ENCODE measurements at places on chromosomes 16 and 17.

GRCh38 chr17:55749985-55750384 is 866 bp upstream of the PCTP start:
- no peak for DNase-seq

DNA sequence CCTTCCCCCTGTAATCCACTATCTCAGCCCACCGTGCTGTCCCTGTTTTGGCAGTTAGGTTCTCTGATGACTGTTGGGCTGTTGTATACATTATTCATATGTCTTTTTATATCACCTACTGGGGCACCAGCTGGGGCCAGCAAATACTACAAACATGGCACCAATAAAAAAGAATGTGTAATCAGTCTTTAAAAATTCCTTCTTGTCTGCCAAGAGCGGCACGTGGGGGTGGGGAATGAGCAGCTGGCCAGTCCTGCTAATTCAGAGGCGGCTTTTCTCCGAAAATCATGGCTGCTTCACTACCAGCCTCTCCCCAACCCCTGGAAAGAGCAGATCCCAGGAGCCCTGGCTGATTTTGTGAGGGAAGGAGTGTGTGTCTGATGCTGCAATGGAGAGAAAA is 77.7 kb upstream of the EEF2KMT start:
- DNase-seq = peak; percentile 45

- DNase-seq = peak; percentile 84
Observed at GRCh38 chr16:66650707-66651473, 45.7 kb downstream of the CMTM4 start.

DNA sequence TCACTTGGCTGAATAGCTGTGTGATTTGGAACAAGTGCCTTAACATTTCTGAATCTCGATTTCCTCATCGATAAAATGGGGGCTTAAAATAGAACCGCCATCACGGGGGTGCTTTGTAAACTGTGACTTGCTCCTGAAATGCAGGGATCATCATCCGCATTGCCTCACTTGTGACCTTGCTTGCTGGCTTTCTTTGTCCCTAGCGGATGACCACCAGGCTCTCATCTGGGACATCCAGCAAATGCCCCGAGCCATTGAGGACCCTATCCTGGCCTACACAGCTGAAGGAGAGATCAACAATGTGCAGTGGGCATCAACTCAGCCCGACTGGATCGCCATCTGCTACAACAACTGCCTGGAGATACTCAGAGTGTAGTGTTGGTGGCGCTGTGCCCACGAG is 11.9 kb upstream of the TACO1 start:
- no peak for DNase-seq

DNA sequence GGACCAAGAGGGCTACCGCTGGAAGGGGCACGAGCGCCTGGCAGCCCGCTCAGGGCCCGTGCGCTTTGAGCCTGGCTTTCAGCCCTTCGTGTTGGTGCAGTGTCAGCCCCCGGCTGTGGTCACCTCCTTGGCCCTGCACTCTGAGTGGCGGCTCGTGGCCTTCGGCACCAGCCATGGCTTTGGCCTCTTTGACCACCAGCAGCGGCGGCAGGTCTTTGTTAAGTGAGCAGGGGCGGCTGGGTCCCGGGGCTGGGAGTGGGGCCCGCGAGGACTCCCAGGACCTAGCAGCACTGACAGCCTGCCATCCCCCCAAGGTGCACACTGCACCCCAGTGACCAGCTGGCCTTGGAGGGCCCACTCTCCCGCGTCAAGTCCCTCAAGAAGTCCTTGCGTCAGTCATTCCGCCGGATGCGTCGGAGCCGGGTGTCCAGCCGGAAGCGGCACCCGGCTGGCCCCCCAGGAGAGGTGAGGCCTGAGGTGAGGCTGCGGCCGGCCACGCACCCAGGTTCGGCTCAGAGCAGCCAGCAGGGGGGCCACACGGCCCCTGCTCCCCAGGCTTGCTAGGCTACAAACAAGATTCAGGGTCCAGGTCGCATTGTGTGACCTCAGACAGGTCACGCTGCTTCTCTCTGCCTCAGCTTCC is 17.4 kb upstream of the MYO15B start:
- DNase-seq = no peak

GRCh38 chr16:30526137-30526822 is at the start of gene ZNF768:
ZNF768 (minus strand) TSS chr16:30526566; CDS start chr16:30526413, 153 bp downstream.
- no peak for DNase-seq

DNA sequence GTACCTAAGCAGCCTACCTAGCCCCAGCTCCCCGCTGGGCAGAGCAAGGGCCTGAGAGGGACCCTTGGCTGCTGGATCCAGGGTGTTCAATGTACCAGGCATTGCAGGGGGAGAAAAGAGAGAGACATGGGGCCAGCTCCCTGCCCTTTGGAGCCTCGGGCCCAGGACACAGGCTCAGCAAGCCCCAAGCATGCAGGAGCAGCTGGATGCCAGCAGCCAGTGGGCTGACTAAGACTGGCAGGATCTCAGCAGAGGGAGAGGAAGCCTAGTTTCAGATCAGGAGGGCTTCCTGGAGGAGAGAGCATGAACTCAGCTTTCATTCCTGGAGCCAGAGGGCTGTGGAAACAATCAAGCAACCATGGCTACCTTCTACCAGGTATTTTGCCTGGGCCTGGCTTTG is 82.0 kb upstream of the NKD1 start:
- no peak for DNase-seq

- DNase-seq = no peak
Observed at GRCh38 chr16:47392081-47392480, 68.8 kb downstream of the ITFG1 start.

DNA sequence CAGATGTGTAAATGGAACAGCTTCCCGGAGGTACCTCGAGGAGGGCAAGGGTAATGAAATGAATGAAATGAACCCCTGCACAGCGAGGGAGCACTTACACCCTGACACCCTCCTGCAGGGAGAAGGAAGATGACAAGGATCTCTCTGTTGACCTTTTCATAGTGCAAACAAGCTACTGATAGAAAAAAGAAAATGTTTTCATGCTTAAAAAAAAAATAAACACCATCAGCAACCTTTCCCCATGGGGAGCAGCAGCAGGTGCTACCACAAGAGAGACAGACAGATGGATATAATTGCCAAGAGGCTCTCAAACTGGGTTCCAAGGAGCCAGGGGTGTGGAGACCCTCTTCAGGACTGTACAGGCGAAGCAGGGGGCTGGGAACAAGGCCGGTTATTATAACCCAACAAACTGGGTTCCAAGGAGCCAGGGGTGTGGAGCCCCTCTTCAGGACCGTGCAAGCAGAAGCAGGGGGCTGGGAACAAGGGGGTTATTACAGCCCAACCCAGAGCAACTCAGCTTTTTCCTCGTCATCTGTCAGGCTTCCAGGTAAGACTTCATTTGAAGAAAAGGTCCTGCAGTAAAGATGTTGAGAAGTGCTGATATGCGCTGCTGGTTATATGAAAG is 718 bp upstream of the RPH3AL start:
- DNase-seq = no peak

DNA sequence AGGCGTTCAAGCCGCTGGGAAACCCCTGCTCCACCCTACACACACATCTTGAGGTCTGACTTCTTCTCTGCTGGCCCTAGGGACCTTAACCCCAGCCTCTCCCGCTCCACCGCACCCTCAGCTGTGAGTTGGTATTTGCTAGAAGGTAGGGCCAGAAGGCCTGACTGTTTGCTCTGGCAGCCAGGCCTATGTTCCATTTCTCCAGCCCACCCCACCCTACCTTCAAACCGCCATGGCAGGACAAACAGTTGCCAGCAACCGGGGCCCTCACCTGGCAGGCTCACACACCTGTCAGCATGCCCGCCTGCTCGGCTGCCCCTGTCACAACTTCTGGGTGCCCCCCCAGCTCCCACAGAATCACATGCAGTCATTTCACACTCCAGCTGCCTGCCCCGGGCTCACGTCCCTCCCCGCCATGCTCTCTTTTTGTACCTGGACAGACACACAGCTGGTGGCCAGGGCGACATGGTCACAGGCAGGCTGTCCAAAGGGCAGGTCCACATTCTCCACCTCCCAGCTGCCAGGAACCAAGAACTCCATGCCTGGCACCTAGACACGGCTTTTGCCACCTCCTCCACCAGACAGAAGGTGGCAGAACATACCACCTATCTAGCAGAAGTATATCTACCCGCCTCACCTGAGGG is 2.6 kb upstream of the ATP2A3 start:
- DNase-seq = no peak

DNA sequence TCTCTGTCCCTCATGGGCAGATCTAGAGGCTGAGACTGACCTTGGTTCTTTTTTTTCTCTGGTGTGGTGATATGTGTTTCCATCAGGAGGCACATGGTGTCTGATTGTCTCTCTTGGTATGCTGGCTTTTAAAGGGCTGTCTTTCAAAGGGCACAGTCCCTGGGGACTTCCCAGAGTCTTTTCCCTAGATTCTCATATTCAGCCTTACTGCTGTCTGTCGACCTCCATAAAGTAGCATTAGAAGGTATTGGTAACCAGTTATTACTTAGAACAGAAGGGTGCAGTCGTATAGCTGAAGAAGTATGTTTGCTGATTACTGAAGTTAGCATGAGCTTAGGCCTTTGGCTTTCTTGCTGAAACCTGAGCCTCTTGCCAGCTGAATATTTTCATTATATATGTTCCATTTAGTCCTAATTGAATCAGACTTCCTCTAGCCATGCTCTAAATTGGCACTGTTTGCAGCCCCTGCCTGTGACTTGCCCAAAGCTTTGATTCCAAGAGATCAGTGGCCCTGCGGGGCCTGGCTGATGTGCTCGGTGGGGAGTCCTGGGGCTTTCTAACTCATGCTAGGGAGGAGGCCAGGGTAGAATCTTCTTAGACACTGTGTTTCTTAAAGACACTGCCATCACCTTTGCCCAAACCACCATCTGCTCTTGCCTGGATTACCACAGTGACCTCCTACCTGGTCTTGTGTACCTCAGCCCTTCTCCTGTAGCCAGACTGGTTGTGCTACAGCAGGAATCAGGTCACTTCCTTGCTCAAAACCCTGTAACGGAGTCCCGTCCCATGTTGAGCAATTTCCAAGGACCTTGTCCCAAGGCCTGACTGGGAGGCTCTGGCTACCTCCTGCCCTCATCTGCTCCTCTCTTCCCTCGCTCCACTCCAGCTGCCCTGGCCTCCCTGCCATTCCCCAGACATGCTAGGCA is 71.5 kb downstream of the WWP2 start:
- no peak for DNase-seq

GRCh38 chr16:57299719-57300386 is 15.4 kb upstream of the PLLP start:
- peak; percentile 80 for DNase-seq

DNA sequence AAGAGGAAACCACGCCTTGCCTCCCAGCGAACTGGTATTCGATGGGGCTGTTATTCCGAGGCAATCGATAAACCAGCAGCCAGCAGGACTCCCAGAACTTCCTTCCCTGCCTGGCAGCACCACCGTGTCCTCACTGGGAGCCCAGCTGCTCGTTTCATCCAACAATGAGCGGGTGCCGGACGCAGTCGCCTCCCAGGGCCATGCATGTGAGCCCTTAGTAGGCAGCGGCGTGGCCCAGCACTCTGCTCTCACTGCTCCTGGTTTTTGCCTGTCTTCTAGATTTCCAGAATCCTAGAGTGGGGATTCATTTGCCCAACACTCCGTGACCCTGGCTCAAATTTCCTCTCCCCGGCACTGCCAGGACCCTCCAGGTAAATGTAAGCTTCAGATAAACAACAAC is 29.1 kb upstream of the RASD1 start:
- DNase-seq = no peak

DNA sequence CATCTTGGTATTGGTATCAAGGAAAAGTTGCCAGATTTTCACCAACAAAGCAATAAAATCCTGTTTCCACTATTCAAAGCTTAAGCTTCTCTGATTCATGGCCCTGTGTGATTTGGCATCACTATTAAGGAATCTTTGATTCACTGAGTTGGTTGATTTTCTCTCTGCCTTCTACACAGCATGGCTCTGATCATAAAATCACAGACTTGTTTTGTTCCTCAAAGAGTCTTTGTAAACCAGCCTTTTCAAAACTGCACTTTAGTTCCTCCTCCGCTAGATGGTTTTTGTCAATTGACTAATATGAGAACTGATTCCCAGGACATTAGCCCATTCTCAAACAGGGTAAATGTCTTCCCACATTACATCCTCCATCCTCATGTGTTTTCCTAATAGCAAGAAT is 197.6 kb downstream of the DNAH9 start:
- no peak for DNase-seq

- no peak for DNase-seq
Observed at GRCh38 chr17:81365601-81366585, 29.4 kb upstream of the BAHCC1 start.

GRCh38 chr16:50525716-50526115 is 22.5 kb upstream of the NKD1 start:
- DNase-seq = no peak

DNA sequence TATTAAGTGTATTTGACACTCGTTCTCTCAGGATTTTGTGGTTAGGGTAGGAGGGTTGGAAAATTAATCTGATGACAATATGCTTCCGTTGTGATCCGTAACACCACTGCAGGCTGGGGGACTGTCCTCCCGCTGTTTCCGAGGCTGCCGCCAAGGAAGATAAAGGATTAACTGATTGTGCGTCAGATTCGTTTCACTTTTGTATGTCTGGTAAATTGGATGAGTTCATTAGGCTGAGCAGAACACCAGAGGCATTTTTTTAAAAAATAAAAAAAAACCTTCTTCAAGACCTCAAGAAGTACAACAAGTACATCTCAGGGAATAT is 486.7 kb upstream of the SALL1 start:
- no peak for DNase-seq

DNA sequence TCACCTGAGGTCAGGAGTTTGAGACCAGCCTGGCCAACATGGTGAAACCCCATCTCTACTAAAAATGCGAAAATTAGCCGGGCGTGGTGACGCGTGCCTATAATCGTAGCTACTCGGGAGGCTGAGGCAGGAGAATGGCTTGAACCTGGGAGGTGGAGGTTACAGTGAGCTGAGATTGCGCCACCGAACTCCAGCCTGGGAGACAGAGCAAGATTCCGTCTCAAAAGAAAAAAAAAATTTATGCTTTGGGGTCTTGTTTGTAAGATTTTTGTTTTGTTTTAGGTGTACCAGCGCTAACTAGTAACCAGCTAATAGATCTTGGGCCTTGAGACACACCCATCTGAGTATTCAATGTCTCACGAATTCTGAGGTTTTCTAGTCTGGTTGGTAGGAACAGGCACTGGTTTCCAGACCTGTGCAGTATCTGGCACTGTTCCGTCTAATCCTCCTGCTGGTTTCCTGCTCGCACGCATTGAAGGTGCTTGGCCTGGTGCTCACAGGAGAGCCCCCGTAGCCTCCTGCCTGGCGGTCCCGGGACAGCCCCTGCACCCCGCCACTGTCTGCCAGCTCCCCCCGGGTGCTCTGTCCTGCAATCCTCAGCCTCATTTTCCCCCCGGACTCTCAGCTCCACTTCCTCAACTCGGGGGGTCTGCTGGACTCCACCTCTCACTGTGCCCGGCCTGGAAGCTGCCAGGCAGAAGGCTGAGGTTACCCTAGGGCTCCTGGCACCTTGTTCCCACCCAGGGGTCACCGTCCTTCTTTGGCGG is 10.6 kb upstream of the DUS1L start:
- no peak for DNase-seq

Measured in occipital lobe (tissue), 3 donors.